ENCODE measurements at places on chromosomes 6 and 20.

- DNase-seq = no peak
These were observed 636.3 kb upstream of the IMPG1 start for GRCh38 chr6:76708641-76709331.

- peak; percentile 70 for DNase-seq
These were observed 33.4 kb upstream of the AAR2 start for GRCh38 chr20:36202891-36203338.

DNA sequence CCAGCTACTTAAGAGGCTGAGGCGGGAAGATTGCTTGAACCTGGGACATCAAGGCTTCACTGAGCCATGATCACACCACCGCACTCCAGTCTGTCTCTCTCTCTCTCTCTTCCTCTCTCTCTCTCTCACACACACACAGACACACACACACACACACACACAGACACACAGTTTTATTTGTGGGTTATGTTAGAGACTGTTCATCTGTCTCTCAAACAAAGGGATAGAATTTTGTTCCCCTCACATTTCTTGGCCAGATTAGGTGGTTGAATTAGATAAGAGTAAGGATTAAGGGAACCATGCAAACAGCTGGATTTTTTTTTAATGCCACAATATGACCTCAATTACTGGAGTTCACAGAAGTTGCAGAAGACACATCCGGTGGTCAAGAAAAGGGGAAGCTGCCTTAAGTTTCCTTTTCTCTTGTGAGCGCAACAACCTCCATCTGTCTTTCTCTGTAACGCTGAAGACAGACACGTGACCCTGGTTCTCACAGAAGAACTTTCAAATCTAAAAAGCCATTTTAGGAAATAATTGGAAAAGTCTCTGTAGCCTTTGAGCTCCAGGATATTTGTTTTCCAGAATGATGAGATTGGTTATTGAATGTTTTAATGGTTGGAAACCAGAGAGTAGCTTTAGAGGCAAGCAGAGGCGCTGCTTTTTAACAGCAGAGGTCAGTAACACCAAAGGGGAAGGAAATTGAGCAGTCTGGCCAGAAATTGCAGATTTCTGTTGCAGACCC, 32.9 kb upstream of the LGSN start:
- DNase-seq = no peak

DNA sequence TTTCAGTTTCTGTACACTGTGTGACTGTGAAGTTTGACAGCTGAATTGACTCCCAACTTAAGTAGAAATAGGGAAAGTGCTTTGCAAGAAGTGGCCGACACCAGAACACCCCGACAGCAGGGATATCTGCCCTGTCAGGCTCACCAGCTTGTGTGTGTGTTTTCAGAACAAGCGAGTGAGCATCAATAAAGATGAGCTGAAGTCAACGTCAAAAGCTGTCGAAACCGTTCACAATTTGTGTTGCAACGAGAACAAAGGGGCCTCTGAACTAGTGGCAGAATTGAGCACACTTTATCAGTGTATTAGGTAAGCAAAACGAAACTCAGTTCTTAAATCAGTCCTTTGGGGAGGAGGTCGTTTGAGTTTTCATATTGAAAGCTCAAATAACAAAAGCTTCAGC, 10.7 kb downstream of the NELFCD start:
- DNase-seq = no peak

DNA sequence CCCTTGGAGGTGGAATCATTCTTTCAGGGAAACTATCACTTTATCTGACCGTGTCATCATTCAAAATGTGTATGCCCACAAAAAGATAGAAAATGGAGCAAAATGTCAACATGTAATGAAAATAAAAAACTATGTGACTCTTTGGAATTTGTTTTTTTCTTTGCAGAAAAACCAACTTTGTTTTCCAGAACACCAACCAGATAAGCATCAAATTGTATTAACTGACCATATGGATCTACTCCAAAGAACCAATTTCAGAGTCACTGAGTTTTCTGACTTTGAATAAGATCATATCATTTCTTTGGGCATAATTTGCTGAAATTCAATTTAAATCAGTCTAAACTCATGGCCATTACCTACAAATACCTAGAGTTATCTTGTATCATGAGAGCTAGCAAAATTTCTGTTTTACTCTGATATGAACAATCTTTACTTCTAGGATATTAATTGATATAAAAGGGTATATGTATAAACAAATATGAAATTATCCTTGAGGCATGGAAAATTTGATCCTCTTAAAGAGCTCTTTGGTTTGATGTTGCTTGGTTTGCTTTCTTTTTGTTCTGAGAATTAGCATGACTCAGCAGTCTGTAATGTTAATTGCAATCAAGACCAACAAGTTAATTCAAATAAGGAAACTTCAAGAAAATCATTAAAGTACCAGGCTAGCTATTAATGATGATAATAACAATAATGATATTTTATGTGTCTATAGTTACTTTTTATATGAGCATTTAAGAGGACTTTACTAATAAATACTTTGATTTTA, 444.4 kb upstream of the MARCKS start:
- DNase-seq = no peak

- DNase-seq = no peak
These were observed 170.6 kb upstream of the AGPAT4 start for GRCh38 chr6:161444464-161444863.

GRCh38 chr20:60057866-60058807, 99.9 kb downstream of the CDH26 start:
- DNase-seq = no peak

DNA sequence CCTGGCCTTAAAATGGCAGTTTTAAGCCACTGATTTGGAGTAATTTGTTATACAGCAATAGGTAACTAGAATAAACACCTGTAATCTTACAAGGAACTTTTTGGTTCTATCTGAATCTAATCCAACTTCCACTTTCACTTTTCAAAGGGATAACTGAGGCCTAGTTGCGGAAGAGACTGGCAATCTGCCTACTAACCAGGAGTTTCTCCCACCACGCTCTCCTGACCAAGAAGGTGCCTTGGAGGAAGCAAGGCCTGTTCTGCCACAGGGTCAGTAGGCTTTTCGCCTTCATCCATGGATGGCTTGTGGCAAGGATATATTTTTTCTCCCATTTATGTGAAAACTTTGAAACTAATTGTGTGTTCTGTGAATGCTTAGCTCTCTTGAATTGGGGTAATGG, 12.9 kb upstream of the MYBL2 start:
- no peak for DNase-seq

DNA sequence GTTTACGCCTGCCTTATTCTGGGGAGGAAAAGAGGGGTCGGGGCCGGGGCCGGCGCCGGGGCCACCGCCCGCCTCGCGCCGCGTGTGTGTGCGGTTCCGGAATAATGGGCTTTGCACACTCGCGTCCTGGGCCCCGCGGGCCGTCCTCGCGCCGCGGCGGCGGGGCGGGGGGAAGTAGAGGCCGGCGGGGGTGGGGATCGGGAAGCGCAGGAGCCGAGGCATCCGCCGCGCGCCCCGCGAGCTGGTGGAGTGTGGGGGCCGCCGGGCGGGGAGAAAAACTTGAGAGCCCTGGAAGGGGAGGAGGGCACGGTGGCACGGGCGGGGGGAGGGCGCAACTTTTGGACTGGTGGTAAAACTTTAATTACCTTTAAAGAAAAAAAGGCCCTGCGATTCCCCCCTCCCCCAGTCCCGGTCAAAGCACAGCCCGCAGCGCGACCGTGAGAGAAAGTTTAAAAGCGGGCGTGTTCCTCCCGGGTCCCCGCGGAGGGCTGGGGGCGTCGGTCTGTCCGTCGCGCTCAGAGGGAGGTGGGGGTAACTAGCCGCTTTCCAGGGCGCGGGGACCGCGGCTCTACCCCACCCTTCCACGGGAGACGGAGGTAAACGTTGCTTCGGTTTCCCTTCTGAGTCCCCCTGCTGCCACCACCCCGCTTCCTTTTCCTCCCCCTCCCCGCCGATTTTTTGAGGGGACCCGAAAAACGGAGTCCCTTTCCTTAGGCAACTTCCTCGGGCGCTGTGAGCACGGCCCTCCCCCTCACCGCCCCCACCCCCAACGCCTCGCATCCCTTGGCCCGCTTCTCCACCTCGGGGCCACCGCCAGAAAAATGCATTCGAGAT, 1.9 kb downstream of the L3MBTL3 start:
- no peak for DNase-seq

- DNase-seq = no peak
These were observed 32.4 kb downstream of the EZR start for GRCh38 chr6:158786645-158787304.

DNA sequence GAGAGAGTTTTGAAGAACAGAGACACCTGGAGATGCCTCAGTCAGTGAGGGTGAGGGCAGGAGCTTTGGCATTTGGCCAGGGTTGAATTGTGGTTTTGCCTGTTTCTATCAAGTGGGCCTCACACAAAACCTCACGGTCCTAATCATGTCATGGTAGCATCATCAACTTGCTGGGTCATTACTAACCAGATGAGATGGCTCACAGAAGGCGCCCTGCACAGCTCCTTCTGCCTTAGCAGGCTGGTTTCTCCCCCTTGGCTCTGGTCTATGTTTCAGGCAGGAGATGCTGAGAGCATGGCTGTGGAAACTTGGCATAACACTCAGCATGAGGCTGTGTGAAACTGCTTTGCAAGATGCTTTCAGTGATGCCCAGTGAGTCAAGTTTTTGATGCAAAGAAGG, 99.3 kb downstream of the LRRC1 start:
- peak; percentile 34 for DNase-seq

- DNase-seq = no peak
These were observed 229.8 kb downstream of the HAO1 start for GRCh38 chr20:7710440-7710839.

DNA sequence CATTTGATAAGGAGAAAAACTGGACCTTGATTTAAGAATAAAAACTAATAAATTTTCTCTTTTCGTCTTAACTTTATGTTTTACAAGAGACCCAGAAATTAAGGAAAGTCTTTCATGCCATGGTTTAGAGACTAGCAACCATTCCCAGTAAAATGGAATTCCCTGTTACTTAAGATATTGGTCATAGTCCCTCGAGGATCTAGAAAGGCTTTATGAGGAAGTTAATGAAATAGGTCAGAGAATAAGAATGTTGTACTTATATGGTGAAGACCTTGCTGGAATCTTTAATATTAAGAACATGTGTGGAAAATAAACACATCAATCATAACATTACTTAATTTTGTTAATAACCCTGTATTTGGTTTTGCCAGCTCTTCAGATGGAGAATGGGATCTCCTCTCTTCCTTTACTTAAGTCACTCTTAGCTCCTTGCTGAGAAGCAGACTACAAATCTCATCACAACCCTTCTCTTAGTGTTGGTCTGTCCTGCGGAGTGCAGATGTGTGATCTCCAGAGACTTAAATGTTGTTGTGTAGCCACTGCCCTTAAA, 382.9 kb downstream of the QKI start:
- DNase-seq = no peak

GRCh38 chr6:89007209-89008000, 44.0 kb upstream of the RNGTT start:
- no peak for DNase-seq

DNA sequence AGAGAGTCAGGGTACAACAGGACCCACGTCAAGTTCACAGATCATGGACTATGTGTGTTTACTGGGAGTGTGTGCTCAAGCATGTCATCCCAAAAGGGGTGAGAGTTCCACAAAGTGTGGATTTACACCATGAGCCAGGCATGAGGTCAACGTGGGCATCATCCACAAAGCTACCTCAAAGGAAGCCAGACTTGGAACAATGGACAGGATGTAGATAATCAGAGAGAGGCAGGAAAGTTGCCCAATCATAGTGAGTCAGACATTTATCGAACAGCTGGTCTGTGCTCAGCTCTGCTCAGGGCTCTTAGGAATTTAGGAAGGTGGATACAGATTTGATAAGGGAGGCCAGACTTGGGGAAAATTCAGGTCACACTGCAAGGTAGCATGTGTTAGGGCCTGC, 317.2 kb upstream of the CDYL start:
- no peak for DNase-seq

GRCh38 chr6:170062209-170062914, 228.5 kb downstream of the DLL1 start:
- DNase-seq = no peak

GRCh38 chr6:45737331-45738056, 278.2 kb downstream of the CLIC5 start:
- no peak for DNase-seq

DNA sequence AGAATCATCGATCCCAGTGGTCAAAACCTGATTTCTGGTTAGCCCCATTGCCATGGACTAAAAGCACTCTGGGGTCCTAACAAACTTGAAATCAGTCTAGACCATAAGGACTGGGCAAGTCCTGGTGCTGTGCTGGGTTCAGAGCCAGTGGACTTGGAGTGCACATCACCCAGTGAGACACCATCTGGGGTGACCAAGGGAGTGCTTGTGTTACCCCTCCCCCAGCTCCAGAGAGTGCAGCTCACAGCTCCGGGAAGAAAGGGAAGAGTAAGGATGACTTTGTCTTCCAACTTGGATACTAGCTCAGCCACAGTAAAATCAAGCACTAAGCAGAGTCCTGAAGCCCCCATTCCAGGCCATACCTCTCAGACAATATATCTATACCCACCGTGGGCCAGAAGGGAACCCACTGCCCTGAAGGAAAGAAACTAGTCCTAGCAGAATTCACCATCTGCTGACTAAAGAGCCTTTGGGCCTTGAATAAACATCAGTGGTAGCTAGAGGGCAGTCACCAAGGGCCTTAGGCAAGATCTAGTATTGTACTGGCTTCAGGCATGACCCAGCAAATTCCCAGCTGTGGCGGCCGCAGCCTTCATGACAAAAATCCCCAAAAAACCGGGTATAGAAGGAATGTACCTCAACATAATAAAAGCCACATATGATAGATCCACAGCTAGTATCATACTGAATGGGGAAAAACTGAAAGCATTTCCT, 153.5 kb upstream of the OGFRL1 start:
- no peak for DNase-seq

DNA sequence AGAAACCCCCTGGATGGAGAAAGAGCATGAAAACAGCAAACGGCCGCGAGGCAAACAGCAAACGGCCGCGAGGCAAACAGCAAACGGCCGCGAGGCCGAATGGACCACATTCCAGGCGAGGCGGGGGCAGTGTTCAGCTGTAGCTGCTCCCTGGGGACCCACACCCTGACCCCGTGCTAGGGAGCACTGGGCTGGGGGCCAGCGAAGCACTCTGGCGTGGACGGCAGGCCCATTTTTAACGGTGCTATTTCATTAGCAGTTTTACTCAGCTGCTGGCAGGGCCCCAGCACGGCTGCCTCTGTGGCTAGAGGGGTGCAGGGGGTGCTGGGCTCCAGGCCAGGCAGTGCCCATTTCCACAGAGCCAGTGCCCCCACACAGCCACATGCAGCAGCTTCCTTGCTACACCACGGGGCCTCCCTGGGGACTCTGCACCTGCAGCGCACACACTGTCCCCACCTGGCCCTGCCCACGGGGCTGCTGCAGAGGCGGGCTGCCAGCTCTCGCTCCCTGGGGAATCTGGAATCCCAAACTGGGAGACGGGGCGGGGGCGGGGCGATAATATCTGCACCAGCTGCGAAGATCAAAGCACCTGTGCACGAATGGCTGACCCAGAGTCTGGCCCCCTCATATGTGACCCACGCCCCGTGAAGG, 35.6 kb upstream of the SLCO4A1 start:
- no peak for DNase-seq

GRCh38 chr20:10718661-10719060, 44.9 kb upstream of the JAG1 start:
- DNase-seq = no peak

DNA sequence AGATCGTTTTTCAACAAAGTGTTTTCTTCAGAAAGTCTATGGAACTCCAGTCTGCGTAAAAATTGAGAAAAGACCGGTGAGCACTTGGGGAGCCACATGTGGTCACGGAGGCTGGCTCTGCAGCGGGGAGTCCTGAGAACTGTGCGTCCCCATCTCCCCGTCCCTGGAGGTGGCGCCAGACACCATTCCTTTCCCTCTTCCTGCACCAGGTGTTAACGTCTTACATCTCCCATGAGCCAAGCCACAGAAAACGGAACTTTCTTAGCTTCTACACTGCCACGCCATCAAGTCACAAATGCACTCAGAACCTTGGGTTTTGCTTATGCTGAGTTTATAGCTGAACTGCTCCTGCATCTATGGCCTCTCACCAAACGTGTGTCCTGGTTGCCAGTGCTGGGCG, 62.6 kb downstream of the GINS1 start:
- peak; percentile 24 for DNase-seq
